ENCODE measurements at places on chromosomes 11 and 22.

- peak; percentile 27 for DNase-seq
Measured at GRCh38 chr11:3341298-3341697, 37.6 kb downstream of the ZNF195 start.

DNA sequence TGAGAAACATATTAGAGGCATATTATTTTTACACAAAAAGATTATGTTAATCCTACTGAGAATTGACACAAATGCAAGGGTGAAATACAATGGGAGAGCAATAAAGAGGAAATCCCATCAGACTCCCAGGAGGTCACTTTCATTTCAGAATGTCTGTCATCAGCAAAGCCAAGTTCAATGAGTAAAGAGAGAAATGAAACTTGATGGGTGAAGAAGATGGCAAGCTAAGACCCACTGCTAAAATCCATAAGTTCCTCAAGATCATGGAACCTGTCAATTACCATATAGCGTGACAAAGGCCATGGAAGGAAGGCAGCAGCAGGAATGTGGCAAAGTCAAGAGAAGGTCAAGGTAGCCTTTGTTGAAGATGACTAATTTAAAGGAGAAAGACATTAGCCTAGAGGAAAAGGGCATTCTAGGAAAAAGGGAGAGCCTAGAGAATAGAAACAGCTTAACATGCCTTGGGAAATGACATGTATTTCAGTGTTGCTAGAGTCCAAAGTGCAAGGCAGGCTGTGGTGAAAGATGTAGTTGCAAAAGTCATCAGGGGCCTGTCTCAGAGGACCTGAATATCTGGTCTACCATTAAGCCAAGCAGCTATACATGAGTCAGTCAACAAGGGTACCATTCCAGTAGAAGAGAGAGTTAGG, 43.1 kb downstream of the FAM168A start:
- no peak for DNase-seq

GRCh38 chr11:100847696-100848216, 160.7 kb downstream of the ARHGAP42 start:
- no peak for DNase-seq

DNA sequence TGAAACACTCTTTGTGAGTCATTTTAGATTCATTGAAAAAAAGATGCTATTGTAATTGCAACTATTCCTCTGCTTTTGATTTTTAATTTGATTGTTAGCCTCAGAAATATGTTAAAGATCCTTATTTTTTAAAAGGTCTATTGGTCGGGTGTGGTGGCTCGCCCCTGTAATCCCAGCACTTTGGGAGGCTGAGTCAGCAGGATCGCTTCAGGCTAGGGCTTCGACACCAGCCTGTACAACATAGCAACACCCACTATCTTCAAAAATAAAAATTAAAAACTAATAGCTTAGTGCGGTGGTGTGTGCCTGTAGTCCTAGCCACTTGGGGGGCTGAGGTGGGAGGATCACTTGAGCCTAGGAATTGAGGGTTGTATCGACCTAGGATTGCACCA, 71.9 kb upstream of the MYO18B start:
- no peak for DNase-seq

GRCh38 chr11:37104380-37104779, 506.3 kb upstream of the RAG2 start:
- DNase-seq = no peak

DNA sequence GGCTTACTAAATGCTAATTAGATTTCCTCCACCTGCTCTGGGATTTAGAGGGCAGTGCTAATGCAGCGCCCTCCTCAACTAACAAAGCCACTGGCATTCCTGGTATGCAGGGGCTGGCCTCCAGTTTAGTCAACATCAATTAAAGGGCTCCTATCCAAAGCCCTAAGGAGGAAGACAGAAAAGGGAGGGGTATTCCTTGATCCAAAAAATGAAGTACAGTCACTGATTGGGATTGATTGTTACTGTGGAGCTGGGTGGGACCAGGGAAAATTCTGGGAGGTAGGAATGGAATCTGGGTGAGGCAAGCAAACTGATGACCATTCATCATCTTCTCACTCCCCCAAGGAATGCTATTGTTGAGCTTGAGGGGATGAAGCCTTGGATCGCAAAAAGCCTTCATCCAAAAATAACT, 52.2 kb downstream of the GAB2 start:
- DNase-seq = peak; percentile 30

GRCh38 chr11:64183890-64184289, 2.1 kb upstream of the STIP1 start:
- DNase-seq = no peak

DNA sequence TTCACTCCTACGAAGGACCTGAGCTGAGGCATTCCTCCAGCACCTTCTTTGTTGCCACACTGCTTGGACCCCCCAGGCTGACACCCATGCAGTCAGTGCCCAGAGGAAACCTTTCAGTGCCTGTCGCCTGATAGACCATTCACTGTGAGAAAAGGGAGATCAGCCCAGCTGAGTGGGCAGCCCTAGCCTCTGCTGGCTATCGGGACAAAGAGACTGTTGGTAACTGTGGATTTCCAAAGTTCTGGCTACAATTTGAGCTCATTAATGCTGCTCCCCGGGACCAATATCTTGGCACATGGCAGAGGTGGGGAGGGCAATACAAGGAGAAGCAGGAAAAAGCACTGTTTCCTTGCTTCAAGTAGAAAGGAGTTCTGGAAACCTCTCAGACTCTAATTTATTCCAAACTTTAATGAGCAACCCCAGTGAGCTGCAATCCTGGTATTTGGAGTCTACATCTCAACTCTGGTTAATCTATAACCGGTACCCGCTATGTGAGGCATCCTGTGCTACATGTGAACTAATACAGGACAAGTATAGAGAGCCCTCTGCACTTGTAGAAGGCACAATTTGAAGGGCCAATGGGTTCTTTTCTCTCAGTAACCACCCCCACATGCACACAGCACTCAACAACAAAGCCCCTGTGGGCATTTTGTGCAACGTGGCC, 200.7 kb upstream of the NCAM1 start:
- no peak for DNase-seq

DNA sequence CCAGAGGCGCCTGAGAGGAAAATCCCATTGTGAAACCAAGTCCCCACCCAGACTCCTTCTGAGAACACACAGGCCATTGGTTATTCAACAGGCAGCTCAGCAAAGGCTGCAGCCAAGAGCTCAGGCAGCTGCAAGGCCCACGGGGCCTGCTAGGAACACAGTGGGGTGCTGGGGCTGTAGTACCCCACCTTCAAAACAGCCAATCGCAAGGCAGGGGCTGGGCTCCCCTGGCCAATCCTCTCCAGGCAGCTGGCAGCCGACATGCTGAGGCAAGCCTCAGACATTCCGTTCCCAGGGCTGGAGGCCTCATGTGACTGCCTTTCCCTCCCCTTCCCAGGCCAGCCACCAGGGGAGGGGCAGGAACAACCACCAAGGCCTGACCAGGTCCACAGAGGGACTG, 6.6 kb downstream of the PRODH start:
- DNase-seq = no peak

DNA sequence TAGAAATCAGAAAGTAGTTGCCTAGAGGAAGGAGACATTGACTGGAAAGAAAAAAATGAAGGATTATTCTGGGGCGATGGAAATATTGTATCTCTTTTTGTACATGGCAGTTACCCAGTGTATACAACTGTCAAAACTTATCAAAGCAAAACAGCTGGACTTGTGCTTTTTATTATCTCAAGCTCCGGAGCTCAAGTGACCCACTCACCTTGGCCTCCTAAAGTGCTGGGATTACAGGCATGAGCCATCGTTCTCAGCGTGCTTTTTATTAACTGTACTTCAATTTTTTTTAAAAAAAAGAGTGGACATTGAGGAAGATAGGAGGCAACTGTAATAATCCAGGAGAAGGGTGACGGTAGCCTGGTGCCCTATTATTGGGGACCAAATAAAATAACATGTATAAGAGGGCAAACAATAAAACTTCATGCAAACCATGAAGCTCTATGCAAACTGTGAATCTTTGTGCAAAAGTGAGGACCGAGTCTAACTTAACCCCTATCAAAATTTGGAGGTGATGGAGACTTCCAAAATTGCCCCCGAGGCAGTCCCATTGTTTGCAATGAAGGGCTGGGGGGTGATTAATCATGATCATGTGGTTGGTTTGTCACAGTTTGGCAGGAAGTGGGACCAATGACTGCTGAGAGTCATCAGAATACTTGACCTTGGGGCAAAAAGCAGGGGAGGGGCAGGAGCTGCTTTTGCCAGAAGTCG, 23.5 kb downstream of the FZD4 start:
- no peak for DNase-seq

GRCh38 chr22:22856364-22856763, 31.3 kb upstream of the IGLL5 start:
- no peak for DNase-seq

DNA sequence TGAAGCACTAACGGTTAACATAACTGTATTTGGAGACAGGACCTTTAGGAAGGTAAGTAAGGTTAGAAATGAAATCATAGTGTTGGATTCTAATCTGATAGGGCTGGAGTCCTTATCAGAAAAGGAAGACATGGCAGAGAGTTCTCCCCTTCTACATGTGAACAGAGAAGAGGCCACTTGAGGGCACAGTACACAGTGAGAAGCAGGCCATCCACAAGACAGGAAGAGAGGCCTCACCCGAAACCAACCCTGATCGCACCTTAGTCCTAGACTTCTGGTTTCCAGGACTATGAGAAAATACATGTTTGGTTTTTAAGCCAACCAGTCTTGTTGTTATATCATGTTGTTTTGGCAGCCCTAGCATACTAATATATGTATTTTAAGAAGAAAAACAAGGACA, 170.0 kb downstream of the LRRC4C start:
- DNase-seq = no peak

GRCh38 chr22:50190182-50190940, 4.6 kb downstream of the TRABD start:
- DNase-seq = peak; percentile 71

DNA sequence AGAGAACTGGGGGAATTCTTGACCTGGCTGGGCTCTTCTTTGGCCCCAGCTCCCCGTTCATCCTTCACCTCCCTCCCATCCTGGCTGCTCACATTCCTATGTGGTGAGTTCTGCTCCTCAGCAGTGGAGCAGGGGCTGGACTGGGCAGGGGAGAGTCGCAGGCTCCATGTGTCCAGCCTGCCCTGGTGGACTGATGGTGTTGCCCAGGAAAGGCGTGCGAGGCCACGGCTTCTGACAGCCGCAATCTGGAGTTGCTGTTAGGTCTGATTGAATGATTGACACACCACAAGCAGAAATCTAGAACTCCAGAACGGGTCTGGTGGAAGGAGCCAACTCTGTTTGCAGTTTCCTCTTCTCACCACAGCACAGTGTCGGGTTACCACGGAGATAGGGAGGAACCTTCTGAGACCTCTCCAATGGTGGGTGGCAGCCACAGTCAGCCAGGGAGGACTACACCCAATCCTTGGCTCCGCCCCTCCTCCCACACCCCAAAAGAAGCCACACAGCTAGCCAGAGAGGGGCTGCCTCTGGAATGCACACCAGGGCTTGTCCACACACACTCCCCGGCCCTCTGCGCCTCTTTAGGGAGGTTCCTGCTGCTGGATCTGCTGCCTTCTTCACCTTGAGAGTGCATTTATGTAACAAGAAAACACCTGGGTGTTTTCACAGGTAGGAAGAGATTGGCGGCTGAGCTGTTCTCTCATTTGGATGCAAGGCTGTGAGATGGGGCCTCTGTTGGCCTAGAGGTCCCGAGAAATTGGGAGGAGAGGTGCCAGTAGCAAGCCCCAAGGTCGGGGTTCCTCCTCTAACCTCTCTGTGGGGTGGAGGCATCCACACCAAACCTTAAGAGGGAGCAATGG, 56.4 kb upstream of the CD44 start:
- no peak for DNase-seq

GRCh38 chr22:33415401-33415800, 357.2 kb upstream of the SYN3 start:
- no peak for DNase-seq

DNA sequence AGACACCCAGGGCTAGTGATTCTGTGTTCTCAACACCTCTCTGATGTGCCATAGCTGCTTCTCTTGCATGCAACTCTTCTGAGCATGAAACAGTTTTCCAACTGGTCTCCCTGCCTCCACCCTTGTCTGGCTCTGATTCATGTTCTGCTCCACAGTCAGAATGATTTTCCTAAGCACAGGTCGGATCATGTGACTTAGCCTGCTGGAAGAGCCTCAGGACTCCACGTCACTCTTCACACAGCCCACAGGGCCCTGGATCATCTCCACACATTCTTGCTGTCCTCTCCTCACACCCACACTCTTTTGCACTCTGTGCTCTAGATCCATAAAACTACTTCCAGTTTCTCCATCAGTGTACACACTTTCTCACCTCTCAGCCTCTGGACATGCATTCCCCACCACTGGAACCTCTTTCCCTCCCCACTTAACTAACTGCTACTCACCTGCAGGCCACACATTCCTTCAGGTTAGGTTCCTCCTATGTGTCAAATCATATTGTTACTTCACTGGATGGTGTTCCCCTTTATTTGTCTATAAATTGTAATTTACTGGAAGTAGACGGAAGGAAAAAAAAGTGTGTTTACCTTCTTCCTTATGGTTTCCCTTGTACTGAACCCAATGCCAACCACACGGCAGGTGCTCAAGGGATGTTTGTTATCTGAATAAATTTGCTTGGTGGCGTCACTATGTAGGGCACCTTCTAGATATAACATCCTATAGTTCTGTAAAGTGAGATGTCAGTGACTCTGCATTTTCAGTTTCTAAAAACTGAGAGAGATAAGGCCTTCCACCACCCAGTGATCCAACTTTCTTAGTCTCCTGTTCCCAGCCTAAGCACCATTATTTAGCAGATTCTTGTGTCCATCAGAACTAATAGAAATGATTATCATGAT, 133.7 kb downstream of the ETS1 start:
- no peak for DNase-seq

DNA sequence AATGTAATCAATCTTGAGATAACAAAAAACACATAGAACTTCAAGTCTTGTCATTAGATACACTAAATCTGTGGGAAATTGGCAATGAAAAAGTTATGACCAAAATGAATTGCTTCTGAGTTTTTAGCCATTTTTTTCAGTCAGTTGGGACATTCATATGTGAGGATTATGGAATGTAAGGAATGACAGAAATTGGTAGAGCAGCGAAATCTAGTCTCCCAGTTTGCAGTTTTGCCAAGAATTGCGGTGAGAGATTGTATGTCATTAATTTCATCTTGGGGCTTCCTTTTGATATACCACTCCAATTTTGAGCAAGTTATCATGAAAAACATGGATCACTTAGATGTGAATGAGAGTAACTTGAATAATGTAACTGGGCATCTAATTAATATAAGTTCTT, 49.9 kb downstream of the SIK2 start:
- DNase-seq = no peak

DNA sequence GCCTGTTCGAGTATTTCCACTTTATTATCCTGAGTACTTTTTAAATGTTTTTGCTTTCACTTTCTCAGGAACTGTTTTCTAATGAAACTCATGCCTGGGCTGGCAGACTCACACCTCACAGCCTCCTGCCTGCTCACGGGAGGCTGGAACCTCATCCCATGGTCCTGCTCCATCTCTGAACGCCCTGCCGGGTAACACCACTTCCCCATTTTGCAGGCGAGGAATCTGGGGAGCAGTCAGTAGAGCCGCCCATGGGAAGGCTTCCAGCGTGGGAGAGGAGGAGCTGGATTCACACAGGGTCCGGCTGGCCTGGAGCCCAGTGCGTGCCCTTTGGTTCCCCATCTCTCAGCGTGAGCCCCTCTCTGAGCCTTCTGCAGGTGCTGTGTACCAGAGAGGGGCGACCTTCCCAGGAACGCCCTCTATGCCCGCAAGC, 53.6 kb downstream of the SCUBE1 start:
- DNase-seq = no peak

Data from retina (tissue), 1 donor.